CD4-positive, CD25-positive, alpha-beta regulatory T cell (primary cell): ENCODE measurements at places on chromosomes 1 and 21.

- no peak for DNase-seq
Observed at GRCh38 chr1:209926045-209926444, 12.0 kb upstream of the SYT14 start.

DNA sequence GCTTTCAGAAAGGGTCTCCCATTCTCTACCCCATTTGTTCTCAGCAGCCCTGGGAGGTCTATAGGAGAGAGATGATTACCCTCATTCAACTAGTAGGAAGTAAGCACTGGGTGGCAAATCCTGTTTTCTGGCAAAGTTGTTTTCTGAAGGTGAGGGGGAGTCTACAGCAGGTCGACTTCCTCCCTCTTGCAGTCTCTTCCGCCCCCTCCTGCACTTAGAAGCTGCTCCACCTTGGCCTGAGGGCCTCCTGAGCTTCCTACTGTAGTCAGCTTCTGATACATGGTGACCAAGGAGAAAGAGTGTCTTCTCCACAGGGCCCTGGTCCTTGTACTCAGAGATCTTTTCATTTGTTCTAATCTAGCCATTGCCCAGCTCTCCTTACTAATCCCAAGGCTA lies 93.1 kb downstream of the RGL1 start:
- no peak for DNase-seq

DNA sequence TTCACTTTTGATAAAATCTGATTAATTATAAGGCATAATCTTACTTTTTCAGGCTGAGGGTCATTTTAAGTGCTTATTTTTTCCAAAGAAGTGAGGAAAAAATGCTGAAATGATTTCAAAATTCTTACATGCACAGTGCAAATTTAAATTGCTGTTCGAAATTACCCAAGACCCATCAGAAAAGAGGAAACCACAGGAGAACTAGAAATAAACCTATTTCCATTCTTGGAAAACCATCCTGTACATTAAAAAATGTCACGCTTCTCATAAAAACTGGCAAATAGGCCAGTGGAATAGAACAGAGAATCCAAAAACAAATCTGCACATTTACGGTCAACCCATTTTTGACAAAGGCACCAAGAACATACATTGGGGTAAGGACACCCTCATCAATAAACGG lies 414.9 kb downstream of the SMYD3 start:
- no peak for DNase-seq

DNA sequence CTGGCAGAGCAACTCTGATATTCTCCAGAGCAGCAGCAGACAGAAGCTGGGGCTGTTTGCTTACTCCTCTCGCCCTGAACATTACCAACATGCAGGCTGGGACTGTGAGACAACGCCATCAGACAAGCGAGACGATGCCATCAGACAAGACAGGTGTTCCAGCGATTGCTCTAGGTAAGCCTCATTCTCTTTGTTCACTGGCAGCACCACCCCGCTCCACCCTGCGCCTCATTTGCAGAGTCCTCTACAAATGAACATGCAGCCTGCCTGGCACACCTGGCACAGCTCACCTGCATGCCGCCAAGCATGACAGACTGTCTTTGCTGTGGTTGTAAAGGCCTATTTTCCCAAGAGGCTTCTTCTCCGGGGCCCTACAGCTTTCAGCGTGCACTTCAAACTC lies 346.2 kb downstream of the SMYD3 start:
- no peak for DNase-seq

GRCh38 chr1:100036718-100037655 lies 67.2 kb downstream of the SLC35A3 start:
- peak; percentile 30 for DNase-seq

GRCh38 chr1:28341591-28341990 lies 12.8 kb downstream of the MED18 start:
- DNase-seq, result no peak

GRCh38 chr1:111486431-111486830 lies 12.6 kb downstream of the C1orf162 start:
- DNase-seq, result no peak

GRCh38 chr1:1470626-1471388 lies 758 bp upstream of the ATAD3B start:
- DNase-seq, result no peak

DNA sequence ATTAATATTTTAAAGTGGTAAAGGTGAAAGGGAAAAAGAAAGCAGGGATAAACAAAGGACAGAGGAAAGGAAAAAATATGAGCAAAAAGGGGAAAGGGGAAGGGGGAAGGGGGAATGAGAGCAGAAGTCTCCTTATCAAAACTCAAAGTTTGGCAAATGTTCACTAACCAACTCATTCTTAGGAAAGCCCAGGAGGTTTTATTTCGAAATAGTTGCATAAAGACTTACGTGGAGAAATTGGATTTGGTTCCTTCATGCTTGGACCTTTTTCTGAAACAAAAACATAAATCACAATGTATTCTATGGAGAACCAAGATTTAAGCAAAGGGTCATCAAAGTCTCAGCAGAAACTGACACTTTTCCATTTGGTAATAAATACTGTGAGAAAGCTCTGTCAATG lies 188.1 kb downstream of the TGFBR3 start:
- DNase-seq, result no peak

DNA sequence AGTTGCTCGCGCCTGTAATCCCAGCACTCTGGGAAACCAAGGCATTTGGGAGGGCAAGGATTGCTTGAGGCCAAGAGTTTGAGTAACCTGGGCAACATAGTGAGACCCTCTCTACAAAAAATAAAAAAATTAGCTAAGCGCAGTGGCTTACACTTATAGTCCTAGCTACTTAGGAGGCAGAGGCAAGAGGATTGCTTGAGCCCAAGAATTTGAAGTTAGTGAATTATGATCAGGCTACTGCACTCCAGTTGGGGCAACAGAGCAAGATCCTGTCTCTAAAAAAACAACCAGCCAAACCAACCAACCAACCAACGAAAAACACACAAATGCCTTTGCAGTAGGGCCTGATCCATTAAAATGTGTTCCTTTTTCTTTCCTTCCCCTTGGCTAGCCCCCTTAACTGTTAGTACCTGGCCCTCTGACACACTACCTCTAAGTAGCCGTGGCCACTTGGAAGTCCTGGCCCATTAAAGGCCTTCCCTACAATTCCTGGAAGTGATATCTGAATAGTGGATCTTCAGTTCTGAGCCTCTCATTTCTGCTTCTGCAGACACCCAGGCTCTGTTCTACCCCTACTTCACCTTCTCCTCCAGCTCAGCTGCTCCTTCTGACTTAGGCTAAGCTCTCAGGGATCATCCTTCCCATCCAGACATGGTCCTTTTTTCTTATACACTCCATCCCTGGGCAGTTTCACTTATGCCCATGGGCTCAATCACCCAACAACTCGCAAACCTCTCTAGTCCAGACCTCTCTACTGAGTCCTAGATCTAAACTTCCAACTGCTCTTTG lies 3.5 kb upstream of the OSCP1 start:
- no peak for DNase-seq

DNA sequence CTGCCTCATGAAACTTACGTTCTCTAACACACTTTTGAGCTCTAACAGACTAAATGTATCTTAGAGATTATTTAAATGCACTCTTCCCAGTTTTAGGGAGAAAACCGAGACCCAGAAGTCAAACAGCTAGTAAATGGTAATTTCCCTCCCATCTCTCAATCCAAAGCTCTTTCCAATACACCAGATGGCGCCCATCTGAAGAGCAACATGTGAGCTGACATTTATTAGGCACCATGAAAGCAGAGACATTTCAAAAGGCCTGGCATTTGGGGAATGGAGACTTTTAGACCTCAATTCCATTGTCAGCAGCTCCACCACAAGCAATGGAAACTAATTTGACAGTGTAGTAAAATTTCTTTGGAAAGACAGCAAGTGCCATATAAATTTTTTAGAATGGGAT lies 191.4 kb downstream of the DAB1 start:
- DNase-seq, result no peak

DNA sequence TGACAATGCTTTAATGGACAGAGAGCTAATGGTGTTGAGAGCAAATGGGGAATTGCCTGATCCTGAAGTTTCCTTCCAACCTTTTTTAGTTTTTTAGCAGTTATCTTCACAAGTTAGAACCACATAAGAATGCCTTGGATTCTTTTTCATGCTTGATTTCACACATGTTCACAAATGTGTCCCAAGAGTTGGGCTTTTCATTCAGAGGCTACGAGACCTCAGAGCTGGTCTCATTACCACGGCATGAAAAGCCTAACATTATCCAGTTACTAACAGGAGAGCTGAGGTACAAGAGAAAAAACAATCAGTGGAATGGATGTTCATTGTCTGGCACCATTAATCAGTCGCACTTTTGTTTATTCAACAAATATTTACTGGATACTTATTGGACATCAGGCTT lies 340.6 kb downstream of the ZNF326 start:
- DNase-seq, result no peak

- DNase-seq, result no peak
Observed at GRCh38 chr1:238530209-238530851, 639.6 kb upstream of the ZP4 start.

GRCh38 chr1:183580281-183580682 lies 10.0 kb downstream of the NCF2 start:
- DNase-seq, result no peak

GRCh38 chr1:110148961-110149360 lies 1.3 kb upstream of the SLC6A17 start:
- no peak for DNase-seq

GRCh38 chr1:4655674-4656532 lies 1.5 kb downstream of the AJAP1 start:
- no peak for DNase-seq

GRCh38 chr1:23018661-23019093 lies 591 bp upstream of the KDM1A start:
- DNase-seq, result no peak

- DNase-seq, result no peak
Observed at GRCh38 chr1:55386456-55386855, 171.3 kb upstream of the USP24 start.

GRCh38 chr1:61682891-61683290 lies 42.0 kb downstream of the TM2D1 start:
- no peak for DNase-seq
